SHP77 (cell line): ENCODE measurements at places on chromosomes 6 and 20.

GRCh38 chr20:50636601-50637540, 54.5 kb downstream of the RIPOR3 start:
- no peak for DNase-seq

DNA sequence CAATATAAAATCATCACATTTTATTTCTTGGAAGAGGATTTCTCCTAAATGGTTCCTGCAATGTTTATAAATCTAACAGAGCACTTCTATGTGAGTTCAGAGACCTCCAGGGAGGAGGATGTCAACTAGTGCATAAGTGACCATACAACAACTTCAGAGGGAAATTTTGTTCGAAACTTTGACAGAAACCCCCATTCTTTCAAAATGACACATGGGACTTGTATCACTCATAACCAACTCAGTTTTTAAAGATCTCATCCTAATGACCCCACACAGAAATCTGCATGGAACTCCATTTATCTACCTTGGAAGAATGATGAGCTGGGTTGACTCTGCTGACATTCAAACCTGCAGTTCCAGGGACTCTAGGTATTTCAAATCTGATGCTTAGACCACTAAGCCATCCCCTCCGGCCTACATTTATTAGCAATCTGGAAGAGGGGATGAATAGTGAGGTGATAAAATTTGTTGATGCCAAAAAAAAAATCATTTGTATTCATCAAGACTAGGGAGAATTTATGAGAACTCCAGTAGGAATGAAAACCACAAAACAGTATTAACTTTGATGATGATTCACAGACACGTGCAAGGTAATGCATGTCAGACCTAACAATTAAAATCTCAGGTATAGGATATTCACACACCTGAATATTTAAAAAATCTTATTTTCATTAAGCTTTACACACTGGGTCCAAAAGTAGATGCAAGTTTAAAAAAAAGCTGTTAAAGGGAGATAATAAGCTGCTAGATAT, 153.0 kb downstream of the REV3L start:
- DNase-seq, result no peak

- DNase-seq, result no peak
These were observed 27.9 kb downstream of the RIN2 start for GRCh38 chr20:19785983-19786285.

DNA sequence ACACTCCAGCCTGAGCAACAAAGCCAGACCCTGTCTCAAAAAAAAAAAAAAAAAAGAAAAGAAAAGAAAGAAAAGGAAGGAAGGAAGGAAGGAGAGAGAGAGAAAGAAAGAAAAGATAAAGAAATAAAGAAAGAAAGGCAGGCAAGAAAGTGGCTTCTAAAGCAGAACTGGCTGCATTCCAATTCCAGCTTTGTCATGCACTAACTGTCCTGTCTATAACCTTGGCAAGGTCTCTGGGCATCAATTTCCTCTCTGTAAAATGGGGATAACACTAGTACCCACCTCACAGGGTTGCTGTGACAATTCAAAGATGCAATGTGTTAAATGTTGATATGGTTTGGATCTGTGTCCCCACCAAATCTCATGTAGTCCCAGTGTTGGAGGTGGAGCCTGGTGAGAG, 28.0 kb downstream of the RING1 start:
- DNase-seq, result no peak

DNA sequence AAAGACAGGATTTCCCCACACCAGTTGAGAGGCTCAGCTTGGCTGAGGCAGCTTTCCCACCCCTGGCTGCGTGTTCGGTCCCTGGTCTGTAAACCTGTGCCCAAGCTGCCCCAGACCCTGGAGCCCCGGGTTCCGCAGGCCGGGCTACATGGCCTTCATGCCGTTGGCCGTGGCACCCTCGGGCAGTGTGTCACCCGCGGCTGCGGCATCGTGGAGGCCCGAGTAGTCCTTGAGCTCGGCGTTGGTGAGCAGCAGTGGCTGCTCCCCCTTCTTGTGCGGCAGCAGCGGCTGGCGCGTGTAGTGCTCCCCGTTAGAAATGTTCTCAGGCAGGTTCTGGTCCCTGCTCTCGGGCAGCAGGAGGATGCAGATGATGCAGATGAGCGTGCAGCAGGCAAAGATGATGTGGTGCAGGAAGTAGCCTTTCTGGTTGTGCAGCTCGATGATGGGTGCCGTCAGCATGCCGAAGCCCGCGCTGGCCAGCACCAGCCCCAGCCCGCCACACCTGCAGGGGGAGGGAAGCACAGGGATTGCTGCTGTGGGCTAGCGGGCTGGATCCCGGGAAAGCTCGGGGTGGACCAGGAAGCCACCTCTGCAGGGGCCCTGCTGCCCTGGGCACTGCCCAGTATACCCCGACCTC, 14.3 kb downstream of the PSMG4 start:
- DNase-seq, result no peak

- DNase-seq, result no peak
These were observed 54.2 kb downstream of the CNR1 start for GRCh38 chr6:88111991-88112390.

DNA sequence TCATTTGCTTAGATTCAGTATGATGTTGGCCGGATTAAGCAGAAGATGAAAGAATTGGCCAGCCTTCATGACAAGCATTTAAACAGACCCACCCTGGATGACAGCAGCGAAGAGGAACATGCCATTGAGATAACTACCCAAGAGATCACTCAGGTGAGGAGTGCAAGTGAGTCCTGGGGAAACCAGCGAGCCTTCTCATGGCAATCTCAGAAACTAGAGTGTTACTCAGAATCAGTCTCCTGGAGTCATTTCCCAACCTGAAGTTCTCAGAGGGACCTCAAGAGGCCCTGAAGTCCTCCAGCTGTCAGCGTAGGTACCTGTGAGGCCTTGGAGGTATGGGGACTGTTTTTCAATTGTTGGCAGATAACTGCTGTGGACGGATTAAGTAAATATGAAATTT, 16.9 kb downstream of the STX16 start:
- no peak for DNase-seq

- no peak for DNase-seq
These were observed 141.6 kb upstream of the EYA4 start for GRCh38 chr6:133099573-133099972.

- DNase-seq, result no peak
These were observed 191.6 kb upstream of the SNX9 start for GRCh38 chr6:157631412-157631811.

DNA sequence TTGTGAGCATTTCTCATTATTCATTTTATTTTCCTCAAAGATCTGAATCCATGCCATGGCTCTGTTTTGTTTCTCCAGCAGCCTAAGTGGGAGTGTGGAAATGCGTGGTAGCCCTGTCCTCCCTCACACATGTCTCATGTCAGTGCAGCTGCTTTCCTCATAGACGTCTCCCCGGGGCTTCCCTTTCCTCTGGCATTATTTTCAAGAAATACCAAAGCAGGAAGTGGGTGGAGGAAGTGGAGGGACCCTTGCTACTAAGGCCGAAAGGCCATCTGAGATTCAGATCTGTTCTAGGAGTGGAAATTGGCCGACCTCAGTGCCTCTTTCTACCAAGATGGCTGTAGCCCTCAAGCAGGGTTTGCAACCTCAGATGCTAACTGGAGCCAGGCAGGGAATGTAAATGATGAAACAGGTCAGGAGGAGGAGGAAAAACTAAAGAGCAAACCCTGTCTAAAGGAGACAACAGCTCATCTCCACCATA, 420.9 kb upstream of the PLCB4 start:
- DNase-seq, result no peak

DNA sequence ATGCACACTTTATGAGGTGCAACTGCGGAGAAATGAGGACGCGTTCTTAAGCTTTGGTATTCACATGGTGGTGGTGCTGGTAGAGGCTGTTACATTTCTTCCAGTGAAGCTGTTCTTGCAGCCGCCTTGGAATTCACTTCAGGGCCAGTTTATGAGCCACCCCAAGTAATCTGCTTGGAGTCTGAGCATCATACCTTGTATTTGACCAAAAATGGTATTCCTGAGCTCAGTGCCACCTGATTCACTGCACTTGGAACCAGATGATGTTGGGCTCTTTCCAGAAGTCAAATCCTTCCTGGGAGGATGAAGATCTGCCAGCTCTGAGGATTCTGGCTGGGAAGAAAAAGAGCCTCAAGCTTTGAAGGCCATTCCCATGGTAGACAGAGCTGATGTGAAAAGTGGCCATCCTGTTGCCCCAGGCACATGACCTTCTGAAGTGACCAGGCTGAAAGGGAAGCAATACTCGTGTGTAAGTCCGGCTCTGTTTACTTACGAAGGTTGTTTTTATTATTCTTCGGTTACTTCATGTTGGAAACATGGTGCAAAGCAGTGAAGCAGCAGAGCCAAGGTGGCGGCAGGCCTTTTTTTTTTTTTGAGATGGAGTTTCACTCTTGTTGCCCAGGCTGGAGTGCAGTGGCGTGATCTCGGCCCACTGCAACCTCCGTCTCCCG, 7.7 kb downstream of the MANBAL start:
- no peak for DNase-seq

DNA sequence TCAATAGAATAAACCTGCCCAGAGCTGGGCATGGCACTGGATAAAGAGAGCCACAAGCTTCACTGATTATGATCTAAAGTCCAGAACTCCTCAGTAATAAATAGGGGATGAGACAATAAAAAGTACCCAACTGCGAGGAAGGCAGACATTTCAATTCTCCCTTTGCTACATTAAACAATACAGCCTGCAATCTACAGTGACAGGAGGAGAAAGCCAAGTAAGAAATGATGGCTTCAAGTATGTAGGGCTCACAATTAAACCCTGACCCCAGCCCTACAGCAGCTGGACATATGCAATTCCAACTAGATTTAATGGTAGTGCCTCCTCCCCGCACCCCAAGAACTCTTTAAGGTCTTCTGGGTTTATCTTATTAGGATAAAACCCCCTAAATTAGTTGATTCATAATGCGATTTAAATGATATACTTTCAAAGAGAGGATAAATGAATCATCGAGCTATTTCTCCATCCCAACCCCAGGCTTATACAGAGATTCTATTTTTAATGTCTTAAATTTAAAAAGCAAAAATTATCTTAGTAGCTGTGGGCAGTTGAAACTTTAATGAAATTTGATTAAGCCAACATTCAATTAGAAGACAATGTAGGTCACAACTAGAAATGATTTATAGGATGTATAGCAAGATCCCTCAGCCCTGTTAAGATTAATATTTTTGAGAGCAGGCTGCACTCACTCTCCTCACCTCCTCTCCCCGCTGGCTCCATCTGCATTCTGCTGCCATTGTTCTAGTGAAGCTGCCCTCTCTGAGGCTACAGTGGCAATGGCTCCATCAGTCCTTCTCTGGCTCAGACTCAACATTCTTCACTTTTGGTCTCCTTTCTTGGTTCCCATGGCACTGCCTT, 57.1 kb downstream of the OGFRL1 start:
- no peak for DNase-seq

- DNase-seq, result no peak
These were observed 26.1 kb upstream of the IPCEF1 start for GRCh38 chr6:154382740-154383139.

DNA sequence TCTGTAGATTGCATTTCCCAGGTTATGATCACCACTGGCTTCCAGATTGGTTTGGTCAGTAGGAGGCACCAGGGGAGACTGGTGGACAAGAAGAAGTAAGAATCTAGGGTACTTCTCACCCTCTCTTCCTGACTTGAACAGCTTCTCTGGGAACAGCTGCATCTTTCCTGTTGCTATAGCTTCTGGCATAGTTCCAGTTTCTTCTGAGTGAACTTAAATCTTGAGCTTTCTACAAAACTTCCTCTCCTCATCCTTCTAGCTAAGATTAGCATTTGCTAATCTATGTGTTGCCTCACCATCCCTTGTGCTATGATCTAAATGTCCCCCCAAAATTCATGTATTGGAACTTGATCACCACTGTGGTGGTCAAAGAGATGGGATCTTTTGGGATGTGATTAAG, 724.6 kb downstream of the UTRN start:
- no peak for DNase-seq

DNA sequence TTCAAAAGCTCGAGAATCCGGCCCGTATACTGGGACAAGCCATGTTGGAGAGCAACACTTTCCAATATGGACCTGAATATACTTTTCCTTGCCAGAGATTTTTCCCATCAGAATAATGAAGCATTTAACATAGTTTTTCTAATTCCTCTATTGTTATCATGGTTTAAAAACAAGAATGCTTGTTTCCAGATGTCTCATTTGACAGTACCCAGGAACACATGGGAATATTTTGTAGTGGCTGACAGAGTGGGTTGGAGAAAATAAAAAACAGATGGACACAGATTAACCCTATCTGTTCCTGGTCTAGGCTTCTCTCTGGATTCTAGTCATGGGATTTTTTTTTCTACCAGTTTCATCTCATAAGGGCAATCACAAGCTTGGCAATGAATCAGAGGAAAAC, 164.8 kb upstream of the CEP162 start:
- DNase-seq, result no peak

- no peak for DNase-seq
These were observed 16.8 kb upstream of the KIAA1755 start for GRCh38 chr20:38277285-38277684.

- no peak for DNase-seq
These were observed 49.9 kb upstream of the RANBP9 start for GRCh38 chr6:13761361-13762036.

GRCh38 chr6:14765721-14766390, 480.0 kb upstream of the JARID2 start:
- DNase-seq, result no peak
